Spinal cord (tissue), 10 donors: ENCODE measurements at places on chromosomes 4 and X. TPM values are rescaled to one million over a fixed set of nuclear protein-coding genes. Genes with fewer than 3 reads are reported as not detected.
A peak's percentile ranks its signal among the peaks of the same experiment; 100 is the strongest.

DNA sequence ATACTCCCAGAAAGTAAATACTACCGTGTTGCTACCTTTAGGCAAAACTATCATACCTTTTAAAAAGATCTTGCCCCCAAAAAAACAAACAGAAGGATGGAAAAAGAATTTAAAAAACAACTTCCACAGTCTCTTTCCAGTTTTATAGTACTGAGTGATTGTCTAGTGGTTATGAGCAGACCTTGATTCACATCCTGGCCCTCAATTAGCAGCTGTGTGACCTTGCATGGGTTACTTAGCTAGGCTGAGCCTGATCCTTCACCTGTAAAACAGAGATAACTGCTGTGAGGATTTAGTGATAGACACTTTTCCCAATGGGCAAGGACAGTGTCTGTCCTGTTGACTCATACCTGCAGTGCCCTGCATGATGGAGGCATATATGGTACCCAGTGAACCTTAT, 49.0 kb downstream of the SMAD1 start:
- no peak for DNase-seq
- peaks cover 6% of the 10 kb centered on the region for H3K4me1 ChIP-seq
- no peaks in the 10 kb centered on the region for H3K36me3 ChIP-seq
- H3K4me3 ChIP-seq: no peak overlapping the region

The ZCCHC13 gene
- not detected for total RNA-seq

GRCh38 chrX:332916-333610, 14.5 kb upstream of the GTPBP6 start:
- no peak overlapping the region for H3K4me3 ChIP-seq
- peaks cover 14% of the 10 kb centered on the region for H3K27me3 ChIP-seq
- peaks cover 14% of the 10 kb centered on the region for H3K4me1 ChIP-seq
- no peak overlapping the region for H3K27ac ChIP-seq
- no peak for DNase-seq

DNA sequence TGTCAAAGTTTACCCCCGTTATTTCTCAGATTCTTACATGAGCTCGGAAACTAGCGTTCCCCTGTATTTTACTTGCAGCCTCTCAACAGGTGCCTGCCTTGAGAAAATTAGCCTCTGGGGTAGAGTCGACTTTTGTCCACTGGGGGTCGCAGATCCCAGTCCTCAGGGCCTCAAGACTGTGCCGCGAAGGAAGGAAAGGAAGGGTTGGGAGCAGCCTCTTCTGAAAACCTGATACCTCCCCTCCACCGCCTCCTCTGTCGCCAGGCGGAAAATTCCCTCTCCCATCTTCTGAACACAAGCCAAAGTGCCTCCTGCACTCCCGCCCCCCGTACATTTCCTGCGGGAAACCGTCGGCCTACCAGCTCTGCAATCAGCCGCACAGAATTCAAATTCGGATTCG, 44.4 kb upstream of the TMSB15B start:
- no peaks in the 10 kb centered on the region for H3K4me1 ChIP-seq
- H3K27me3 ChIP-seq: peaks cover 8% of the 10 kb centered on the region
- DNase-seq: peak; percentile 89
- peak overlapping the region; percentile 75 for H3K4me3 ChIP-seq
- no peaks in the 10 kb centered on the region for H3K36me3 ChIP-seq

GRCh38 chrX:134570899-134571298, 87.4 kb downstream of the PLAC1 start:
- no peaks in the 10 kb centered on the region for H3K36me3 ChIP-seq
- peaks cover 4% of the 10 kb centered on the region for H3K27me3 ChIP-seq
- H3K4me3 ChIP-seq: no peak overlapping the region
- no peak for DNase-seq
- no peak overlapping the region for H3K27ac ChIP-seq

GRCh38 chrX:69305333-69306062, 140.2 kb upstream of the PJA1 start:
- H3K36me3 ChIP-seq: no peaks in the 10 kb centered on the region
- peaks cover 11% of the 10 kb centered on the region for H3K4me1 ChIP-seq
- peaks cover 12% of the 10 kb centered on the region for H3K27me3 ChIP-seq
- H3K4me3 ChIP-seq: no peak overlapping the region
- H3K27ac ChIP-seq: no peak overlapping the region
- DNase-seq: peak; percentile 73

The TMEM47 gene
- total RNA-seq: 95.9 TPM

DNA sequence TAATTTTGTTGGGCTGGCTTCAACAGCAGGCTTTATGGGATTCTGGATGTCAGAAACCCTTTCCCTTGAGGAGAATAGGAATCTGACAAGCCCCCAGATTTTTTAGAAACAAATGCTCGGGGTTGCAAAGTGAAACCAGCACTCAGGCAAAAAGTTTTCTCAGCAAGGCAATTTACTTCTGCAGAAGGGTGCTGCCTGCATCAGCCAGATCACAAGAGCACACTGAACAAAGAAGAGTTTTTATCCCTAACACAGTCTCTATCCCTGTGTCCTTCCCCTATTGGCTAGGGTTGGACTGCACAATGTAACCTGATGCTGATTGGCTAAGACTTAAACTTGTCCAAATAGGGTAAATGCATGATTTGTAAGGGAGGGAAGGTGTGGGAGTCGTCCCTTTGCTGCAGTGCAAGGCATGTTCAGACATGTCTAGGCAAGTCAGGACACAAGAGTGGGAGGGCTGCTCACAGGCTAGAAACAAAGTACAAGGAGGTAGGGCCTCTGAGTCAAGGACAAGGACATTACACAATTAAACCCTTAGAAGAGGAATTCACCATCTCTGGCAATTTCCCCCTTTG, 175.8 kb downstream of the CCNG2 start:
- H3K4me3 ChIP-seq: no peak overlapping the region
- H3K27me3 ChIP-seq: no peaks in the 10 kb centered on the region
- H3K36me3 ChIP-seq: no peaks in the 10 kb centered on the region
- H3K27ac ChIP-seq: no peak overlapping the region

DNA sequence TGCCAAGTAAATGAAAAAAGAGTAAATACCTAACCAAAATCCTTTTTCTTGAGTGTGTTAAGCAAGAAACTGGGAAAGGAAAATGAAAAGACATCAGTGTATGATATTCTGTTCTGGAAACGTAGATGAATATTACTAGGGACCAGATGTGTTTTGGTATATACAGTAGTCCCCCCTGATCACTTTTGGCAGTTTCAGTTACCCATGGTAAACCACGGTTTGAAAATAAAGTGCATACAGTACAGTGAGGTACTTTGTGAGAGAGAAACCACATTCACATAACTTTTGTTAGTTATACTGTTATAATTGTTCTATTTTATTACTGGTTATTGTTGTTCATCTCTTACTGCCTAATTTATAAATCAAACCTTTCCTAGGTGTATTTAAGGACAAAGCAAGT, 250.9 kb downstream of the TENM3 start:
- no peaks in the 10 kb centered on the region for H3K27me3 ChIP-seq
- no peak overlapping the region for H3K27ac ChIP-seq
- no peaks in the 10 kb centered on the region for H3K4me1 ChIP-seq
- H3K4me3 ChIP-seq: no peak overlapping the region

DNA sequence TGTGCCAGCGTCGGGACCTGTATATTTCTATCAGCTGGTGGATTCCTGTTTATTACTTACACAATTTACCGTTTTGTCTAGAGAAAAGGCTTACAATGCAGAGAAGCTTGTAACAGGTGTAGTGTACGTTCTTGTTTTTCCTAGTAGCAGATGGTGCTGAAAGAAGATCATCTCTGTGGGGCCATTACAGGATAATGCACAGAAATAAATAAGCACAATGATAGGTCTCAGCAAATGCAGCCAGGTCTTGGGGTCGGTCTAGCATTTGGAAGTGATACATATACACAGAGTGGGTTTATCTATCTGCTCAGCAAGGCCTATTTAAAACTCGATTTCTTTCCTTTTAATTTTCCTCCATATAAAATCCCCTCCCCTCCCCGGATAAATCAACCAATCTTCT, 180.9 kb upstream of the LCORL start:
- no peak overlapping the region for H3K4me3 ChIP-seq
- no peak overlapping the region for H3K27ac ChIP-seq
- no peak for DNase-seq
- H3K4me1 ChIP-seq: no peaks in the 10 kb centered on the region
- H3K27me3 ChIP-seq: no peaks in the 10 kb centered on the region

GRCh38 chr4:92064574-92064973, 239.2 kb upstream of the GRID2 start:
- no peaks in the 10 kb centered on the region for H3K27me3 ChIP-seq
- no peaks in the 10 kb centered on the region for H3K4me1 ChIP-seq
- no peaks in the 10 kb centered on the region for H3K36me3 ChIP-seq
- H3K27ac ChIP-seq: no peak overlapping the region

DNA sequence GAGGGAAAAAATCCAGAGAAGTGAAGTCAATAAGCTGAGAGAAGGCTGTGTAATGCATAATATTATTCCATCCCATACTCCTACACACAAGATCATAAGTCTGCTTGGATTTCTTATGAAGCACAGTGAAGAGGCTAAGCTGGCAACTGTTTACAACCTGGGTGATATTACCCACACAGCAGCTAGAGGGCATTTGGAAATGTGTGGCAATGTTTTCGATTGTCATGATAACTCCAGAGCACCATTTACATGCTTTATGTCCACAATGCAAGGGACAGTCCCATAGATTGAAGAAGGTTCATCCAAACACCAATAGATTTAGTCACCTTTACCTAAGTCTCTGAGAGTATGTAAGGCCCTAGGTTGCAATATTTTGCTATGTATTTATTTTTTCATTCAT, 412.2 kb downstream of the PPP3CA start:
- no peaks in the 10 kb centered on the region for H3K36me3 ChIP-seq
- DNase-seq: no peak
- H3K27me3 ChIP-seq: no peaks in the 10 kb centered on the region
- H3K4me3 ChIP-seq: no peak overlapping the region
- no peak overlapping the region for H3K27ac ChIP-seq

DNA sequence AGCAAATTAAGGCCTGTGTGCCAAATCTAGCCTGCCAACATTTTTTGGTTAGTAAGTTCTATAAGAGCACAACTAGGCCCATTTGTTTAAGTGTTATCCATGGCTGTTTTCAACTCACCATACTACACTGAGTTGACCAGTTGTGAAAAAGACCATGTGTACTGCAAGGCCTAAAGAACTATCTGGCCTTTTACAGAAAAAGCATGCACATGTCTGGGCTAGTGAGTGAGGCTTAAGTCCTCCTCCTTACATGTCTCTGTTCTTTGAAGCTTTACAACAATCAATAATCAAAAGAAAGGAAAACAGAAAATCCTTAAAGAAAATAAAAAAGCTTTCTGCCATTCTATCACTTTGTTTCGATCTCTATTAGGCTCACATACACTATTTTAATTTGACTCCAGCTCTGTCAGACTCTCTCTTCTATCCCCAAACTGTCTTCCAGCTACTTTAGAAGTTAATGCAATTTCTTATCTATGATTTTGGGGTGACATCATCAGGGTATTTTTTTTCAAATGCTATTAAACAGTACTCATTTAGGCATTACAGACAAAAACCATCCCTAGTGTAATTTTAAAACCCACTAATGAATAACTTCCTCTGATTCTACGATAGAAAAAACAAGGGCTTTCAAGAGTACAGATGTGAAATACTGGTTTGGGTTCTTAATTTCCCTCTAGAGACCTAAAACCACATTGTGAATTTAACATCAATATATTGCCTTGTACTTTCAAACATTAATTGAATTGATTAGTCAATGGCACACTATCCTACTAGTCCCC, 161.8 kb downstream of the MAB21L2 start:
- H3K4me1 ChIP-seq: no peaks in the 10 kb centered on the region
- no peak overlapping the region for H3K4me3 ChIP-seq
- no peak for DNase-seq
- no peaks in the 10 kb centered on the region for H3K36me3 ChIP-seq

DNA sequence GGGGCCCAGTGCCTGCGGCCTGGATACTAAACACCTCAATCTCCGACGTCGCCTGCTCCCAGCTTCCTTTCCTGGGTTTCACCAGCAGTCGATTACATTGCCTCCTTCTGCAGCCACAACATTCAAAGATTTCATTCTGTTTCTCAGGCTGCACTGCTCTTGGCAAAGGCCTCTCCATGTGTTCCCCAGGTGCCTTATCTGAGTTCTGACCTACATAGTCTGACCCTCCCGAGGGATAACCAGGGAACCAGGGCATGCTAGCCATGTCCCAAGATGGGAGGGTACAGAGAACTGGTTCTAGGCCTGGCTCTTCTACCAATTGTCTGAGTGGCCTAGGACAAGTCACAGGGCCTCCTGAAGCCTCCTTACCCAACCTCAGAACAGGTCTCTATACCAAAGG, 62.2 kb upstream of the ACSL1 start:
- no peak overlapping the region for H3K4me3 ChIP-seq
- H3K27ac ChIP-seq: no peak overlapping the region
- no peak for DNase-seq
